ENCODE measurements at places on chromosomes 5 and 9.

DNA sequence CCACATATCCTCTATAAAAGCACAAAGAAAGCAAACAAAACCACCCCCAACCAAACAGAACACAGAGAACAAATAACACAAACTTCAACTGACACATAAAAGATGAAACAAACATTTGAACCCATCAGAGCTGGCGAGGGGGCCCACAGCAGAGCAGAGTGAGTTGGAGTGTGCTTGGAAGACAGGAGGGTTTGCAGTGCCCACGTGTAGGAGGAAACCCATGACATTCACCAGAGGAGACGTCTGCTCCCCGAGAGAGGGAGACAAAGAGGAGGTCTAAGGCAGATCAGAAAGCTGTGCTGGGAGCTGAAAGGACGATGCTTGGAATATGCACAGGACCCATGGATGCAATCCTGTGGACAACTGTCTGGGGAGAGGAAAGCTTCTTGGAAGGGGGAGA lies 27.0 kb downstream of the MRPL36 start:
- no peak for DNase-seq

DNA sequence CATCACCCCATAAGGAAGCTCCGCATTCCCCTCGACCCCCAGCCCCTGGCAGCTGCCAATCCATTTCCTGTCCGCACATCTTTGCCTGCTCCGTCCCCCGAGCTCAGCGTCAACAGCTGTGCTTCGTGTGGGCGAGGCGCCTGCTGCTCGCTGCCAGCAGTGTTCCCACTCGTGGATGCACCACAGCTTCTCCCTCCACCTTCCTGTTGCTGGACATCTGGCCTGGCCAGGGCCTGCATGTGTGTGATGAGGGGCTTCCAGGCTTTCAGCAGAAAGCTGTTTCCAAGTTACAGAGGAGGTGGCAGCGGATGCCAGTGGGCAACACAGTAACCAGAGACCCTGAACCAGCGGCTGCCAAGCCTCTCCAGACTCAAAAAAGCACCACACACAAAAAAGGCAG lies 86.0 kb downstream of the PRRT1B start:
- DNase-seq: no peak

DNA sequence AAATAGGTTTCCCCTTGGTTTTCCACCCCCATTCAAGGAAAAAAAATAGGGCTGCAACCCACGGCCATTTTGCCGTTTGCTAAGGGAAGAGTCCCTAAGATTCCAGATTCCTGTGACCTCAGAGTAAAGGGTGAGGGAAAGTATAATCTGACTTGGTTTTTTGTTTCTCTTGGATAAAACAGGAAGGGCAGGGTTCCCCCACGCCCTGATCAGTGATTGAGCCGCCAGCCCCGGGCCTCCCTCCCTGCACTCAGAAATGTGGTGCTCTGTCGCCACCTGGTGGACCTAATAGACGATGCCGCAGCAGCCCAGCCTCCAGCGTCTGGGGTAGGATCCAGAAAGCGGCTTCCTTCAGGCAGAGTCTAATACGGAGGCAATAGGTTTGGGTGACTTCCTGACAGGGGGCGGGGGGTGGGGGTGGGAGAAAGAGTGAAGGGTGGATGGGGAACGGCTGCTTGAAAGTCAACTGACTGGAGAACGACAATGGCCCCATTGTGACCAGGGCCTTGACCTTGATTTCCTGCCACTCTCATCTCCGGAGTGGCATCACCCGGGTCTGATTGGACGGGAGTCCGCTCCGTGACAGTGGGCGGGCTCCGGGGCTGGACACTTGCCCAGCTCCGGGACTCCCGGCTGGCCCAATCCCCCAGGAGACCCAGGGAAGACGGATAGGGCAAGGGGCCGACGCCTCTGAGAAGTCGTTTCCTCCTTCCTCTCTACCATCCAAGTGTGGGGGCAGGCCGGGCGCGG lies 17.8 kb upstream of the CYSTM1 start:
- DNase-seq: peak; percentile 81

GRCh38 chr9:2159521-2160454 lies 144.6 kb downstream of the SMARCA2 start:
- DNase-seq: no peak

- no peak for DNase-seq
Measured at GRCh38 chr5:124745928-124746915, at the start of gene ZNF608. Gene ZNF608 (minus strand): TSS chr5:124746639. CDS start chr5:124744989, 1,650 bp downstream.

DNA sequence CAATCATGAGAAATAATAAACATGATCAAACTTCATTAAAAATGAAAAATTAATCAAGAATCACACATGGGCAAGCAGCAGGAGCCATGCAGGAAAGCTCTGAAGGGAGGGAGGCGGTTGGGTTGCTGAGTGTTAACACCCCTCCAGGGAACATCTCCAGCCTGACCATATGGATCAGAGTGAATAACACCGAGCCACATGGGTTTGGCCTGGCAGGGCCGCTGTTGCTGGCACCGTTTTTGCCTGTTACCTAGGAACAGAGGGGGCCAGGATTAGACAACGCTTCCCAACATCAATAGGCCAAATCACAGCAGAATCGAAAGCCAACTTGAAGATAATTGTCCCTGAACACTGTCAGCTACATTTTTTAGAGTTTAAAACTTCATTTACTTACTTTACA lies 160.2 kb downstream of the DENND1A start:
- no peak for DNase-seq

GRCh38 chr9:138063785-138064184 lies 186.2 kb downstream of the CACNA1B start:
- no peak for DNase-seq

DNA sequence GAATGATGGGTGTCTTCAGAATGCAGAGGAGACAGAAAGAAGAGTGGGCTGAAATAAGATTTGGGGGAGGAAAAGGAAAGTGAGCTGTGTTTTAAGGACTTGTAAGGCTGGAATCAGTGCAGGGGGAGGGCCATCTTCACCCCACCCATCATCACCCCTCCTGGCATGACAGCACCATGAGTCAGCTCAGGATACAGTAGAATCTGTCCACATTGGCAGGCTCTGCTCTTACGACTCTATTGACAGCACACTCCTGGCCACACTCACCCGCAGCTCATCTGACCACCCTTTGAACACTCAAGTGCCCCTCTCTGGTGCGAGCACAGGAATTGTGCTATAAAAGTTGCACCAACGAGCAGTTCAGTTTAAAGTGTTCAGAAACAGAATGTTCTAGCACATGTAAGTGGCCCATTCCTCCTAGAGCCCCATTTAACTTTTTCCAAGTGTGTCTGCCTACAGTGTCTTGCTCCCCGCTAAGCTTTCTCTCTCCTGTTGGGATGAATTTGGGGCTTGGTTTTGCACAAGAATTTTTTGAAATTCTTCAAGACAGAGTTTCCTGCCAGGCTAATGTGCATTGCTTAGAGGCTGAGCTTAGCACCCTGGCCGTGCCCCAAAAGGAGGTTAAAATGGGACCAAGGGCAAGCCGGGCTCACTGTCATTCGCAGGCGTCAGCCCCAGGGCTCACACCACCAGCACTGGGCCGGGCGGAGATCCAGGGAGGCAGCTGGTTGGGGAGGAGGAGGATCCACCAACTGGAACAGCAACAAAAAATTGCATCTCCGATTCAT lies 12.0 kb downstream of the ADRA1B start:
- DNase-seq: no peak

DNA sequence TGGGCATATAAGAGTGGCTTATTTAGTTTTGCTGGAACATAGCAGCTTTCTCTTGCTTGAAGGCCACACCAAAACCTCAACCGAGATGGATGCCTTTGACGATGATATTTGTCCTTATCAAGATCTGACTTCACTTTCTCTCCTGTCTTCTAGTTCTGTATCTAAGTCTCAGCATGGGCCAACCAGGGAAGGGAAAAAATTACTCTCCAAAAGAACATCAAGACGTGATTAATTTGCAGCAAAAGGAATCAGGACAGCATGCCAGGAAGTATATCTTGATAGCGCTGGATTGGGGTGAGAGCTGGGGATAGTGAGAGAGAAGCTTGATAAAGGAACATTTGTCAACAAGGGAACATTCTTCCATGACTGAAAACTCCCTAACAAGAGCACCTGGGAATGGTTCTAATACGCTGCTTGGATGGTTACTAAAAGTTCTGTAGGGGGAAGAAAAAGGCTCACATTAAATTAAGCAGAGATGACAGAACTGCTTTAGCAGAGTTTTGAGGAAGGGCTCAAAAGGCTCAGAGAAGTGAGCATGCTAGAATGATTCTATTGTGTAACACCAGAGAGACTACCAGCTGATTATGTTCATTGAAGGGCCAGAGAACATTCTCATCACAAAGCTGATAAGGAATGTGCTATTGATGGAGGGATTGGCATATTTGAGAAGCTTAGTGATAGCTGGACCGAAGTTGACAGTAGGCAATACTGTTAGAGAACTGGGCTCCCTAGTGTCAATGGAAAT lies 21.6 kb upstream of the ANXA1 start:
- no peak for DNase-seq

- no peak for DNase-seq
Measured at GRCh38 chr5:15674716-15675115, 174.7 kb downstream of the FBXL7 start.

GRCh38 chr9:131872702-131873101 lies 132.8 kb upstream of the RAPGEF1 start:
- no peak for DNase-seq

DNA sequence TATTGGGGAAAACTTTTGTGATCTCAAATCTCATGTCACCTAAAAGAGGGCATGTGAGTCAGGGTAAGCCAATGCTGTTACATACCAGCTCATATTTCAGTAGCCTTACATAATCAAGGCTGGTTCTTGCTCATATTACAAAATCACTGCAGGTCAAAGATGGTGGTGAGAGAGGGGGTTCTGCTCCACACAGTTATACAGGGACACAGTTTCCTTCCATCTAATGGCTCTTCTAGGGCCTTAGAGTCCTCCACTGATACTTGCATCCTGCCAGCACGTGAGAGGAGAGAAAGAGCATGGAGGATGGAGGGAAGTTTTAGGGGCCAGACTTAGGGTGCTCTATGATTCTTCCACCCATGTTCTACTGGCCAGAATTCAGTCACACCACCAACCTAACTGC lies 130.0 kb downstream of the LIFR start:
- no peak for DNase-seq

Measured in CD4-positive, alpha-beta T cell treated with Interferon gamma for 1 hour (primary cell).